Stimulated activated CD8-positive, alpha-beta memory T cell treated with anti-CD3 and anti-CD28 coated beads, Interleukin-2, amount 100 ng/mL, for 48 hours (primary cell): ENCODE measurements at places on chromosomes 16 and 17.

- no peak for DNase-seq
Observed at GRCh38 chr16:30886145-30886544, 7.7 kb downstream of the BCL7C start.

- no peak for DNase-seq
Observed at GRCh38 chr16:27323781-27324561, 10.2 kb downstream of the IL4R start.

DNA sequence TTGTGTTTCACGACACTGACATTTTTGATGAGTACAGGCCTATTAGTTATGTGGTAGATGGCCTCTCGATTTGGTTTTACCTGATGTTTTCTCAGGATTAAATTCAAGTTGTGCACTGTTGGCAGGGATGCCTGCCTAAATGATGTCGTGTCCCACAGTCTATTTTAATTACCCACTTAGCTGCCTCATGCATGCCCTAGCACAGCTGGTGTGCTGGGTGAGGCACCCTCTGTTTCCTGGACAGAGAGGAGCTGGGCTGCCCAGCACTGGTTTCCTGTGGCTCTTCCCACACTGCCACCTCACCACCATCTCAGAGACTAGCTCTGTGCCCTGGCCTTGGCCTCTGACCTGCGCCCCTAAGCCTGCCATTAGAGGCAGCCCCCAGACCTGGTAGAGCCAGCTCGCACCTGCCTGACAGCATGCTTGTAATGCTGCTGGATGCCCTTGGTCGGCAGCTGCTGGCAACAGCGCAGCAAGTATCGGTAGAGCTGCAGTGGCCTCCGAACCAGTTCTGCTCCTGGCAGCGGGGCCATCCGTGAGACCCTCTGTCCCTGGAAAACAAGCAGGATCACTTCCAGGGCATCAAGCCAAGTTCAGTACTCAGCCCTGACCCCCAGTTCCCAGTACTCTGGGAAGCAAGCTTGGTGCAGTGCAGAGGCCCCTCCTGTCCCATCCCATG is 10.9 kb downstream of the LYRM9 start:
- no peak for DNase-seq

GRCh38 chr16:78599271-78599670 is 499.8 kb downstream of the WWOX start:
- DNase-seq = no peak

DNA sequence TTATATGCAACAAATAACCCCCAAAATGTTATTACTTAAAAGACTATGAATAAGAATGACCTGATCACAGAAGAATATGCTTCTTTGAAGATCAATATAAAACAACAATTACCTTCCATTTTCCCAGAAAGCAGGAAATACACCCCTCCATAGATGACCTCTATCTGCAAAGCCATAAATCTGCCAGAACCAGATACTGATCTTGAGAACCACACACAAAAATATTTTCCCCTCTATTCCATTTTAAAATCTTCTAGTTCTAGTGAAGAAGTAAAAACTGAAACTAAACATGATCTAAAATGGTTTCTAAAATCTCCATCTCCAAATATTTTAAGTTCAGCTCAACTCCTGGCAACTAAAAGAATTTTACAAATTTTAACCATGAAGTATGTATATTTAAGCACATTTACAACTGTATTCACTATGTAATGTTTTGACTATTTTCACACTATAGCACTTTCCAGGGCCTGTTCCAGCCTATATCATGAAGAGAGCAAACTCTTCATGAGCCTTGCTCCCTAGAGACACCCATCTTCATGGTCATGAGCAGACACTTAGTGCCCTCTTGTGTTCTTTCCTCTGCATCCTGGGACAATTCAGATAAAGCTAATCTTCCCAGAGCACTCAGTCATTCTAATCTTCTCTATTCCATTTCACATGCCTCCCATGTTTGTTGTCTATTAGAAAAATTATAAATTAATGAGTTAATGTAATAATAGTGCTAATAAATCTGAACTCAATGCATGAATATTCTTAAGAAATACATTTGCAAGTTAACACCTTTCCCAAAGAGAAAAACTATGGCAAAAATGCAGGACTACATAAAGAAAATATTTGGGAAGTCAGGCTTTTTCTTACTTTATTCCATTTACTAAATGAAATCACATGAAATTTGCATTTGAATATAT is 87.0 kb downstream of the HELZ start:
- no peak for DNase-seq

DNA sequence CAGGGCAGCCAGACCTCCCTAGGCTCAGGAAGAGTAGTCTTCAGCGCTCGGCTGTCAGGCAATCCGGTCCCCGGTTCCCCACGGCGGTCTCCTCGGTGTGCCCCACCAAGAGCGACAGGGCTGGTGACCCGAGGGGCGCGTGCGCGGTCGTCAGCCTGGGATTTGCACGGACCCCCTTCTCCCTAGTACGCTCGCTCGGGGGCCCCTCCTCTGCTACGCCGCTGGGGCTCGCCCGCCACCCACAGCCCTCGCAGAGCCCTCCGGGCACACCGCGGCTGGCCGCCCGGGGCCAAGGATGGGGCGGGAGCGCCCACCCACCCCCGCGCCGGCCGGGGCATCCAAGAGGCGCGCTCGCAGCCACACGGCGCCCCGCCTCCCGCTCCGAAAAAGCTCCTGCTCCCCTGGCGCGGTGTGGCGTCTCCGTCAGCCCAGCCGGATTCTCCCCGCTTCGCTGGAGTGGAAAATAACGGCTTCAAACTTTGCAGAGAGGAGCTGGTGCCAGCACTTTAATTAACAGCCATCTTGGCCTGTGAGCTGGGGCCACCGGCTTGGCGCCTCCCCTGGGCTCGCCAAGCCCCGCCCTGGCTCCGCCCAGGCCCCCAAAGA is 2.1 kb upstream of the C1QL1 start:
- no peak for DNase-seq

GRCh38 chr16:4373909-4374742 is 2.5 kb downstream of the VASN start:
- DNase-seq = no peak

DNA sequence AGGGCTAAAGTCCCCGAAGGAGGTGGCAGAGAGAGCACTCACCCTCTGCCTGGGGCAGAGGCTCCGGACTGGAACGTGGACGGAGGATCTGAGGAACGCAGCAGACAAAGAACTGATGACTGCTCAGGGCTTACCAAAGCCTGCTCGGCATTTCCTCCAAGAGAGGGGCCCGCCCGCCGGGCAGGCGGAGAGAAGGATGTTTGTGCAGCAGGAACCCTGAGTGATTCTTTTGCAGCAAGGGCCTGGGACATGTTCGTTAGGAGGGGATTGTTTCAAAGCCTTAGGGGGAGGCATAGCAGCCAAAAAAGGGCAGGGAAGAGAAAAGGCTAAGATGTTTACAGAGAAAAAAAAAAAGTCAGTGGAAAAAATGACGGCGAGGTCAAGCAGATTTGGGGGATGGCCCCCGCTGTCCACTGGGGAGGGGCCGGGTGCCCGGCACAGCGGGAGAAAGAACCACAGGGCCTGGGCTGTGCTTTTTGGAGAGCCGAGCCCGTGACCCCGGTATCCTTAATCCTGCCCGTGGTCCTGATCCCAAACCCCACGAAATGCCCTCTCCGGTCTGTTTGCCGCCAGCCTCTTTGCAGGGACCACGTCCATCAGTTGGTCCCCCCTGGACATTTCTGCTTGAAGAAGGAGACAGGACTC is 129.3 kb downstream of the NTN1 start:
- DNase-seq = no peak

DNA sequence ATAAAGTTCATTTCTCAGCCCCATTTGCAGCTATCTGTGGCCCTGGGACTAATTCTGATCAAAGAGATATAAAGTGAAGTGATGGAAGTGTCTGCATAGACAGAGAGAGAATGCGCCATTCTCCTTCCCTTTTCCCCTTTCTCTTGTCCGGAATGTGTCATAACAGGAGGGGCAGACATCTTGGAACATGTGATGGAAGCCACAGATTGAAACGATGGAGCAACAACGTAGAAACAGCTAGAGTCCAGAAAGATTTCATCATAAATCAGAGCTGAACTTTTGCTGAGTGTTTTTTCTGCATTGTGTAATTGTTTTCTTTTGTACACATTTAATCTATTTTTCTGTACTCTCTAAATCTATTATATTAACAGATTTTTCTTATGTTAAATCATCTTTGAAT is 11.3 kb downstream of the ASGR1 start:
- DNase-seq = no peak

DNA sequence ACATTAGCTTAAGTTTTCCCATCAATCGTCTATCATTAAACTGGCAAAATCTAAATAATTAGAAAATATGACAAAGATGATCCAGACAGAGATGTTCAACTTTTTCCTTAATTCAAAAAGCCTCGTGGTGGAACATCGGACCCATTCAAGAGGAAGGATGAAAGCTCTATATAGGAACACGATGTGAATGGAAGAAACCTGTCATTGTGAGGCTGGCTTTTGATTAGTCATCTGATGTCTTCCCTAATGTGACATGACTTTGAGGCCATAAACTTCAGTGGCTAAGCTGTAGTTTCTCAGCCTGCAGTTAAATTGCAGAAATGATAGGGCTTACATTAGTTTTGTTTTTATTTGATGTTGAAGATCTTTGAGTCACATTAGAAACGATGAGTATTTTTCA is 1.0 kb downstream of the AMZ2 start:
- no peak for DNase-seq
